ENCODE measurements at places on chromosomes 7 and 10. TPM values are rescaled to one million over a fixed set of nuclear protein-coding genes. Genes with fewer than 3 reads are reported as not detected.

The GPR37 gene
- total RNA-seq = 0.62 TPM

The SLC39A12 gene
- total RNA-seq = not detected

The TPK1 gene
- total RNA-seq = 2.5 TPM

The STEAP2 gene
- 5.4 TPM for total RNA-seq

The DPP6 gene
- total RNA-seq = not detected

The KLLN gene
- 0.53 TPM for total RNA-seq

The TMEM26 gene
- total RNA-seq = 0.33 TPM

The BZW2 gene
- 105 TPM for total RNA-seq

The FFAR4 gene
- 0.31 TPM for total RNA-seq

The DRGX gene
- not detected for total RNA-seq

The AIMP2 gene
- 88.2 TPM for total RNA-seq

The RTKN2 gene
- total RNA-seq = 0.84 TPM

The FXYD4 gene
- total RNA-seq = not detected

The CBX3 gene
- total RNA-seq = 234 TPM

The GRID1 gene
- 0.38 TPM for total RNA-seq
